Posterior cingulate gyrus (tissue), 11 donors: ENCODE measurements at places on chromosomes 2 and 18.

DNA sequence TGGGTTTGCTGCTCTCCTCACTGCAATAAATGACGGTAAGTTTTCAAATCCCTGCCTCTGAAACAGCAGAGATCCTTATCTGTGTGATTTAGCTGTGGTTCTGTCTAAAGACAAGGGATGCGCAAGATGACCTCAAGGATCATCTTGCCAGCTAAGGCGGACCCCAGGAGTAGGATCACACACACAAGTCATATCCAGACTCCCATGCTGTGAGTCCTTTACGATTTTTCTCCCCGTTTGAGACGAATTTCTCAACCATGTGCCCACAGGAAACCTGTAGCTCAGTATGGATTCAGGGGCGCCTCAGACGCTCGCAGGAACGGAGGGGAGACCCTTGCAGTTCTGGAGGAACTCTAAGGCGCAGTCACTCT lies 11.1 kb upstream of the DCTN1 start:
- no peak for DNase-seq

DNA sequence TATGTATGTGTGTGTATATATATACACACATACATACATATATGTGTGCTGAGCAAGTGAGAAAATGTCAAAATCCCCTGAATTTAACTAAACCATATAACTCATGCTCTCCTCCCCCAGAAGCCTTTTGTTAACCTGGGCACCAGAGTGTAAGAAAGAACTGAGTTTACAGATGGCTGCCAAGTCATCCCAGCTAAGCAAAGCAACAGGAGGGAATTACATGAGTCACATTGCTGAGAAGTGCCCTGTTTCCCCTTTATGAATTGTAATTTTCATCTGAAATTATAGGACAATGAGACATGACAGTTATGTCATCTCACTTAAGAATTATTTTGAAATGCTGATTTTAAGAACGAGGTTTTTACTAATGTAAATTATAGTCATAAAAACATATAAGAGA lies 29.9 kb downstream of the SCN7A start:
- no peak for DNase-seq

DNA sequence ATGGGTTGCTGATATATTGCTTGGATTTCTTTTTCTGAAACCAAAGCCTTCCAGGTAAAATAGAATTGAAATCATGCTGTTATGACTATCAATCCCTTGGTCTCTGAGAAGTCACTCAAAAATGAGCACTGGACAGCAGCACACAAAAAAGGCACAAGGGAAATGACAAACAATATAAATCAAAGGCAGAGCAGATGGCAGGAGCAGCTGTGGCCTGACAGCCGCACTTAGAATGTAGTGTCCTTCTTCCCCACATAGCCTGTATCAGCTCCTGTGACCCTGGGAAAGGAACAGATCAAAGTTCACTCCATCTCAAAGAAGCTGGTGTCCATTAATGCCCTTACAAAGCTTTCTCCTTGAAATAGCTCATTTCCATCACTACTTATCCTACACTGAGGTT lies 326.7 kb downstream of the SUCLG1 start:
- no peak for DNase-seq

DNA sequence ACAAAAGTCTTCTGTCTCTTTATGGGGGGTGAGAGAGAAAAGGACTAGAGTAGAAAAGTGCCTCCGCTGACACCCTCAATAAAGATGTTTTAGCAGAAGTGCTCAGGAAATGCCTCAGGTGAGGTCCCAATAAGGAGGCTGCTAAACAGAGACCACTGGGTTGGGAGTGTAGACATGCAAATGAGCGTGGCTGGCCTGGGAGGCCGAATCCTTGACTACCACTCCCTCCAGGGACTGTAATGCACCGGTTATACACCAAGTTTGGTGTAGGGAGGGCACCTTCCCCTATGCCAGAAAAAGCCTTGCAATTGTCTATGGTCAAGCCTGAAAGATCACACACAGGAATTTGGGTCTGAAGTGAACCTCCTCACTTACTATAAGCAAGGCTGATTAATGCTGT lies 1.8 kb downstream of the TMX3 start:
- no peak for DNase-seq
